ENCODE measurements at places on chromosomes 12 and 14.

GRCh38 chr14:71319666-71320065 lies 412.4 kb downstream of the PCNX1 start:
- DNase-seq, result no peak

DNA sequence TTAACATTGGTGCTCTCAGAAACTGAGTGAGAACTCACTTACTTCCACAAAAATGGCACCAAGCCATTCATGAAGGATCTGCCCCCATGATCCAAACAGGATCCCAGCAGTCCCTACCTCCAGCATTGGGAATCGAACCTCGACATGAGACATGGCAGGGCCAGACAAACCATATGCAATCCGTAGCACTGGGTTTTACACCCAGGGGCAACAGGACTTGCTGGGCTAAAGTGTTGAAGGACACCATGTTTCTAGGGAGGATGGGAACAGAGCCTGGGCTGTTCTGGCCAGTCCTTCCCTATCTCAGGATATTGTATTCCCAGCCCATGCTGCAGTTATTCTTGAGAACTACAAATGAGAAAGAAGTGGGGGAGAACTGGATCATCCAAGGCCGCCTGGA lies 36.6 kb downstream of the SERPINA3 start:
- no peak for DNase-seq

DNA sequence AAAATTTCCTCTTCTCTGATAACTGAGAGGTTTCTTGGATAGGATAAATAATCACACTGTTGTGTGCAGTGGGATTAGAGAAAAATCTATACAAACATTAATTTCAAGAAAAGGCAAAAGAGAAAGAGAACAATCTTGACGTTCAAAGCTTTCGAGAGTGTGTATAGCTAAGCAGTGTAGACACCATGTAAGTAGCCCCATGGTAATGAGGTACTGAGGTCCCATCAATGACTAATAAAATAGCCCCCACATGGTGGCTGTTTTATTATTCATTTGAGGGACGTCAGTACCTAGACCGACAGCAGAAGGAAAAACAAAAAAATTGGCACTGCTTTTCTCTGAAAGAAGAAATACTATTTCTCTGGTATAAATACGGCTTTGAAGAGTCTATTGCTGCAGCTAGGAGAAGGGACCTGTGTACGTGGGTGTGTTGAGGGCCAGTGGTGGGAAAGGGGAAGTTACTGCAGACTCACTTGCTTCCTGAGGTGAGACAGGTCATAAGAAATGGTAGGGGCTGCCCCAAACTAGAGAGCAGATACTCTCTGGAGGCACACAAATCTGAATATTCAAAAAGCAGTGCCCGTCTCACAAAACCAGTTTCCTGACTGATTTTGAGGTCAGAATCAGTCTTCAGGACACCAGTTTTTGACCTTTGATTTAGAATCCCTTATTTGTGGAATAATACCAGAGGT lies 339.8 kb downstream of the EMP1 start:
- DNase-seq, result no peak

- no peak for DNase-seq
Measured at GRCh38 chr12:114750917-114751316, 66.9 kb upstream of the TBX3 start.

GRCh38 chr12:107736914-107737313 lies 24.0 kb downstream of the PRDM4 start:
- no peak for DNase-seq

GRCh38 chr14:30272848-30273832 lies 285.8 kb upstream of the G2E3 start:
- DNase-seq, result no peak

- no peak for DNase-seq
Measured at GRCh38 chr12:120841525-120841924, 62.6 kb downstream of the SPPL3 start.

GRCh38 chr12:107331471-107331870 lies 238.1 kb upstream of the CRY1 start:
- no peak for DNase-seq

DNA sequence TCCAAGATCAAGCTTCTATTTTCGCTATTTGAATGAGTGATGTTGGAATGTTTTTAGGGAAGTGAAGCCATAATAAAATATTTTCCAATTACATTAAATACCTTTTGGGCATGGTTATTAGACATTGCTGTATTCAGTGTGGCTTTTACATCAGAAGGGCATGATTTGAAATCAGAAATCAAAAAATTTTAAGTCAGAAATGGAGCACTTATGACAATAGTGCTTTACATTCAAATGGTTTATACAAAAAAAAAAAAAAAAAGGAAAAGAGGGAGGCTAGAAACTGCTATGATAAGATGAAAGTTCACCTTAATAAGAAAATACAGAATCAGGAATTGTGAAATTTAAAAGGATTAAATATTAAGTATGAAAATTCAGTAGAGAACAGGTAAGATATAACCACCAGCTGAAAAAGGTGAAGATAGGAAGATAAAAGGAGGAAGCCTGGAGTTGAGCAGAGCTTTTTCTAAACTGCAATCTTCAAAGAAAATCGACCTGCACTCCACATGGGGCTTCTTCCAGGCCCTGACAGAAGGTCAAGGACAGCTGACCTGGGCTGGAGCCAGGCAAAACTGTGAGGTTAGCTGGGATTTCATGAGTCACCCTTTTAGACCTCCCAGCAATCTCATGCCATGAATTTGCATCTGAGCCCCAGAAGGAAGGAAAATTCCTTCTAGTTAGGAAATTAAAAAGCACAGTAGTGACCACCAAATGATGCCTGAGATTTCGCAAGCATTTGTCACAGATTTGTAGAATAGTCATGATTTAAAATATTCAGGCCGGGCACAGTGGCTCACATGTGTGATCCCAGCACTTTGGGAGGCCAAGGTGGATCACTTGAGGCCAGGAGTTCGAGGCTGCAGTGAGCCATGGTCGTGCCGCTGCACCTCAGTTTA lies 23.4 kb upstream of the BMP4 start:
- DNase-seq, result no peak

DNA sequence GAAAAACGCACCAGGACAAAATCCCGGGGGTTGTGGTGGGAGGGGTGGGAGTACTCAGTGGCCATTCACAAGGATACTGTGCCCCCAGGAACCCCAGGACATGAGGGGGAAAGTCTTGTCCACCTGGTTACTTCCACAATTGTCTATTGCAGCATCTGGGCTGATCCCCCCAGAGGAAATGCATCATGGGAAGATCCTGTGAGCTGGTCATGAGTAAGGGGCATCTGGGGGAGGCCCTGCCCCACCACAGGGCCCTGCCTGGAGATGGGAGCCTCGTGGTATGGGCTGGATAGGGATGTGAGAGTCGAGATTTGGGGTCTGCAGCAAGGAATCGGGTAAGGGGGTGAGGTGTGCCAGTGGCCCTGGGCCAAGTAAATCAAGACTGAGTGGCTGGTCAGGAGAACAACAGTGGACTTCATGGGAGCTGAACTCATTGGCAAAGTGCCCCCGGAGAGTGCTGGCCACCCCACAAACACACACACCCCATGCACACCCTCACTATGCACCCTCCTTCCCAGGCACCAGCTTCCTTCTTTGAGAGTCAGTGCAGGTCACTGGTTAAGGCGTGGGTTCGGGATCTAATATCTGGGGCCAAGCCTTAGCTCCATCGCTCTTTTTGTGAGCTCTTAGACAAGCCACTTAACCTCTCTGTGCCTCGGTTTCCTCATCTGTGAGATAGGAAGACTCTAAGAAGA lies 3.0 kb upstream of the SERPINA1 start:
- DNase-seq, result no peak

GRCh38 chr14:60245380-60246177 lies 3.4 kb upstream of the PPM1A start:
- no peak for DNase-seq

- no peak for DNase-seq
Measured at GRCh38 chr12:38102197-38102596, 214.4 kb upstream of the ALG10B start.

- DNase-seq, result no peak
Measured at GRCh38 chr12:106205208-106206069, 42.4 kb downstream of the CKAP4 start.

DNA sequence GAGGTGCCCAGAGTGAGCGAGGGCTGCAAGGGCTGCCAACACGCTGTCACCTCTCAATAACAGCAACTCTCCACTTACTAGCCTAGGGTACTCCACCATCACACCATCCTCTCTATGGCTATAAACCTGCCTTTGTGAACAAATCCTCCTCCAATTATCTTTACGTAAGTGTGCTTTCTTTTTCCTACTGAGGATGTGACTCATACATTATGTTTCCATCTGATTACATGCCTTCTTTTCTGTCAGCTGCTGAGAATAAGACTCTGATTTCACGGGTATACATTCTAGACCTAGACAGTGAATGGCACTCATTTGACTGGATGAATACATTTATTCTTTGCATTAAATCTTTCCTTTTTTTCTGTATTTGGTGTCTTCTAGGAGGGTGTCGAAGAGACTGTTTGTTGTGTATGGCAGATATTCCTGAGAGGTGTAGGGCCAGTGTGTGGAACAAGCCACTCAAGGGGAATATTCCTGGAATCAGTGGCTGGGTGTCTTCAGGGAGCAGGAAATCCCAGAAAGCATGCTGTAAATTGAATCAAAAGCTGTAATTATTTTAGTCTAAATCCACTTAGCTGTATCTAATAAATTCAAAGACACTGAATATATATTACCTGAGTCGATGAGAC lies 327.3 kb upstream of the TMTC1 start:
- no peak for DNase-seq

DNA sequence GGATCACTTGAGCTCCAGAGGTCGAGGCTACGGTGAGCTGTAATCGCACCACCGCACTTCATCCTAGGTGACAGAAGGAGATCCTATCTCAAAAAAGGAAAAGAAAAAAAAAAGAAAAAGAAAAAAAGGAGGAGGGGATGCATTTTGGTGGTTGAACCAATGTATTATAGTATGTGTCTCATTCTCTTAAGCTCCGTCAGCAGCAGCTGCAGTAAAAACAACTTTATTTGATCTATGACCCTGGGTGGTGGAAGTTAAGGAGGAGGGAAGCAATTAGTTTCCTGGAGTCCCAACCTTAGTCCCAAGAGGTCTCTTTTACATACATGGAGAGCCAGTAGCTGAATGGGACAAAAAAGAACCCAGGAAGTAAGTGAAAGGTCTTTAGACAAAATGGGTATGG lies 26.8 kb upstream of the APOF start:
- DNase-seq, result peak; percentile 81

- DNase-seq, result no peak
Measured at GRCh38 chr12:18146363-18146762, 56.4 kb upstream of the RERGL start.

All from kidney (tissue), 22 donors.